Cortex of kidney (tissue), 1 donor: ENCODE measurements at places on chromosomes 7 and 10.

- DNase-seq = no peak
These were observed 379.4 kb upstream of the SEMA3D start for GRCh38 chr7:85566095-85566794.

DNA sequence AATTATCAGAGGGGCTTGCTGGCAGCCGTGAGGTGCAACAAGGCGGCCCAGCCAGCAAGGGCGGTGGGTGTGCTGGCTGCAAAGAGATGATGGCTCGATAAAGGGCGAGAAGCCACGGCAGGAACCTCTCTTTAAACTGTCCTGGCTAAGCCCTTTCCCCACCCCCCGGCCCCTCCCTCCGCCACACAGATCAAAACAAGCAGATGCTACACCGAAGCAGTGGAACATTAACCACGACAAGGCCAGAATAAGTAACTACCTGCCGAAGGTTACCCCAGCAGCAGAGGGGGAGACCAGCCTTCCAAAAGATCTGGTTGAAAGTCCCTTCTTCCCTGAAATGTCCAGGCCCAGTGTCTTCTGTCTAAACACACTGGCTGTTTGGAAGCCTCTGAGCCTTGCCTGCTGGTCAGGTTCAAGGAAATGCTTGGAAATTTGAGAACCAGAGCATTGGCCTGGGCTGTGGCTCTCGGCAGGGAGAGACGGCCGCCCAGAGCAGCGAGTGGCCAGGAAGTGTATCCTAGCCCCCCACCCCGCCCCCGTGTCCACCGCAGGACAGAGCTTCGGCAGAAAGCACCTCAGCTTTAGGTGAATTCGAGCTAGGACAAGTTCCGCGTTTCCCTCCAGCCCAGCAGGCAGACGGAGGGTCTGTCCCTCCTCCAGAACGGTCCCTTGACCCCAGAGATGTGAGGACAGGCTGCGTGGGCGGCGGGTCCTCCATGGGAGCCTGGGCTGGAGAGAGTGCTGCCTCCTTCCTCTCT is 2.1 kb downstream of the FAM20C start:
- DNase-seq = no peak

DNA sequence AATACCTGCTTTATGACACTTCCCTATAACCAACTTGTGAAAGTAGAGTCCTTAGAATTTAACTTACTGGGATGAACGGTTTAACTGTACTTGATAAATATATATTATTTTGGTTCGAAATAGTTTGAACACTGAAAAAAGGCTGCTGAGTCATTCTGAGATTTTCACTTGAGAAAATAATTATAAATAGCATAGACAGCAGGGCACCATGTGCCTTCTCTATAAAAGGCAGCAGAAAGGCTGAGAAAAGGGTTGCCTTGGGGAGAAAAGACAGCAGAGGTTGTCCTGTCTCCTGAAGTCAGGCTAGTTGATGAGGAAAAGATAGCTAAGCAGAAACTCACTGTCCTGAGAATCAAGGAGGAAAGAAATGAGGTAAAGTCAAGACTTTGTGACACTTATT is 92.4 kb downstream of the CTTNBP2 start:
- no peak for DNase-seq

- DNase-seq = no peak
These were observed 349.8 kb downstream of the PHTF2 start for GRCh38 chr7:78148166-78148894.

GRCh38 chr7:151705636-151706276 is 171.2 kb downstream of the PRKAG2 start:
- DNase-seq = no peak

DNA sequence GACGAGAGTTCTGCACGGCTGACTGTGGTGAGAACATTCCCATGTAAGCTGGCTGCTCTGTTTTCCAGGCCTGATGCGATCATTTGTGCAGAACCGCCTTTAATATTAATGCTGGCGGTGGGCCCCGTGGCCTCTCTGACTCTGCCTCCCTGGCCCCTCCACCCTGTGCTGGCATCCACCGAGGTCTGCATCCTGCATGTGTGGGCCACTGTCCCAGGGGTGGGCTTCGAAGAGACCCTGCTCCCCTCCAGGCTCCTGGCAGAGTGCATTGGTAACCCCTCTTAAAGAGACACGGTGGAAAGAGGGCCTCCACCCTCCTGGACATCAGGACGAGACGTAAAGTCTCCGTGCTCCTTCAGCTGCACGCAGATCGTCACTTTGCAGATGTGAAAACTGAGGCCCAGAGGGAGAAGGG is 67.3 kb upstream of the FAM20C start:
- no peak for DNase-seq

DNA sequence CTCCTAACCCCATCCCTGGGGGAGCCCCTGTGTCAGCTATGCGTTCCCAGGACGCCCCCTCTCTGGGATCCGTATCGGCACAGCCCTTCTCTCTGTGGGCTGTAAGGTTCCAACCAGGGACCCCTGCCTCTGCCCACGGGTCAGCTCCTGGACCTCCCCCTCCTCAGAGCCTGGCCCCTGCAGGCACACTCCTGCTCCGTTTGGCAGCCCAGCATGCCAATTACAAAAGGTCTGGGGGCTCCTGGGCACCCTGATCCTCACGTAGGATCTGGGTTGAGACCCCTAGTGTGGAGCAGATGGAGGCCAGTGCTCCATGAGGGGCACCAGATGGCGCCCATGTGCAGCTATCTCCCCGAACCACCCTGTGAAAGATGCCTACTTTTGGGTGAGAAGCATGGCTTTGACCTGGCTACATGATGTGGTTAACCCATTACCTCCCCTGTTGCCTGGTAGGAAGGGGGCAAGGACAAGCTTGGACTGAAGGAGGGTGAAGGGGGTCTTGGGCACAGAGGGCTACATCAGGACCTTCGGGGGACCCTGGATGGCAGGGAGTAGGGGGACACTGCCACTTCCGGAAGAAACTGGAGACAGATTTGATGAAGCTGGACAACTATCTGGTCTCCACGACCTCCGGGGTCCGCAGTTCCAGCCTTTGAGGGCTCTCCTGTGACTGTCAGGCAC is 9.0 kb downstream of the TACR2 start:
- DNase-seq = no peak
